Activated CD4-positive, alpha-beta T cell treated with anti-CD3 and anti-CD28 coated beads, Interleukin-2, Interleukin-4, amounts not matched to agents 100 ng/mL and 50 ng/mL, durations not matched to agents 16 hours and 8 hours (primary cell): ENCODE measurements at places on chromosomes 2 and 18.

GRCh38 chr2:27815860-27816438, 44.4 kb downstream of the MRPL33 start:
- no peak for DNase-seq

DNA sequence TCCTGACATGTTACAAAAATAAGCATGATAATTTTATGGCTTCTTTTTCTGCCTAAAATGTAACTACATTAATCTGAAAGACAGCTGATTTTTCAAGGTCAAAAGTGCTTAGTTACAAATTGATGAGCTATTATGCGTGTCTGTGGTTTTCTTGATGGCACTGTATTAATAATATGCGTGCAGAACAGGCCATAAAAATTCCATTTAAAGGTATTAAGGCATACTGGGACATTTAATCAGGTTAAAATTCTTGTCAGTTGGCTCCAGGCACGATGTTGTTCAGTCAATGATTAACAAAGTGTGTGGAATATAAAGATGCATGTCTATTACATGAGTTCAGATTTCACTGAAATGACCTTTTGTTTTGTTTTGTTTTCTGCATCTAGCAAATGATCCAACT, 420.1 kb upstream of the ZNF804A start:
- DNase-seq, result no peak

- DNase-seq, result no peak
Measured at GRCh38 chr2:44671916-44672315, 269.6 kb upstream of the SIX3 start.

- DNase-seq, result no peak
Measured at GRCh38 chr2:56271275-56271674, 87.5 kb downstream of the CCDC85A start.

DNA sequence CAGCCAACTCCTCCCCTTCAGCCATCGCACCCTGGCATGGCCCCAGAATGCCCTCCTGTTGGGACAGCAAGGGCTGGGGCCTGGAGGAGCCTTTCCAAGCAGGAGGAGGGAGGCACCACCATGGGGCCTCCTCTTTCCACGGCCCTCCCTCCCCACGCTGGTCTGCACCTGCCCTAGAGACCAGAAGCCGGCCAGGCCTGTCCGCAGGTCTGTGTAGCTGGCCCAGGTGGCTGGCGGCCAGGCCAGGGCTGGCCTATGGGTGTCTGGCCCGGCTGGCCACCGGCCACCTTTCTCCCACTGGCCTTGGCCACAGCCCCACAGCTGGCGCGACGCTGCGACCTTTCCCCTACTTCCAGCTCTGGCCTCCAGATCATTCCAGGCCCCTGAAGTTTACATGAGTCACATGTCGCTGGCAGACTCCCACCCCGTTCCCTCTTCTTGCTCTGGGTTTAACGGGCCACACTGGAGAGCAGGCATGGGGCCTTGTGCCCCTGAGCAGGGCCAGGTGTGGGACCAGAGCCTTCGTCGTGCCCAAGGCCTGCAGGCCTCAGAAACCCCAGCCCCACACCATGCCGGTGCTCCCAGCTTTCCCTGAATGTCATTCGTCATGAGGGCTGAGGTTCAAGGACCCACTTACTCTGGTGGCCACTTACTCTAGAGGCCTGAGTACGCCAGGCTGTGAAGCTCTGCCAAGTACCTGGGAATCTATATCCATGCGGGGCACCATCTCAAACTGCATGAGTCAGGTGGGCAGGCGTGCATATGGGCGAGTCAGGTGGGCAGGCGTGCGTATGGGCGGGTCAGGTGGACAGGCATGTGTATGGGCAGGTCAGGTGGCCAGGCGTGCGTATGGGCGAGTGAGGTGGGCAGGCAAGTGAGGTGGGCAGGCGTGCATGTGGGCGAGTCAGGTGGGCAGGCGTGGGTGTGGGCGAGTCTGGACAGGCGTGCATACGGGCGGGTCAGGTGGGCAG, 33.3 kb upstream of the KLF11 start:
- no peak for DNase-seq

DNA sequence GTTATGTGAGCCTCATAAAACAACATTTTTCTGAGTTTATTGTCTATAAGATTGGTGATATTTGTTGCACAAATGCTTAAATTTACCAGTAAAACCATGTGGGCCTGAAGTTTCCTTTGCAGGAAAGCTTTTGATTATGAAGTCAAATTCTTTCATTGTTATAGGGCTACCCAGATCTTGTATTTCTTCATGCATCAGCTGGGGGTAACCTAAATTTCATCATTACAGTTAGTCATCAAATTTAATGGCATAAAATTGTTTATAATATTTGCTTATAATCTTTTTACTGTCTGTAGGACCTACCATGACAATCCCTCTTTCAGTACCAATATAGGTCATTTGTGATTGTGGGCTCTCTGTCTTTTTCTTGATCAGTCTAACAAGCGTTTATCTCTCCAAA, 47.8 kb downstream of the SMAD2 start:
- DNase-seq, result no peak

DNA sequence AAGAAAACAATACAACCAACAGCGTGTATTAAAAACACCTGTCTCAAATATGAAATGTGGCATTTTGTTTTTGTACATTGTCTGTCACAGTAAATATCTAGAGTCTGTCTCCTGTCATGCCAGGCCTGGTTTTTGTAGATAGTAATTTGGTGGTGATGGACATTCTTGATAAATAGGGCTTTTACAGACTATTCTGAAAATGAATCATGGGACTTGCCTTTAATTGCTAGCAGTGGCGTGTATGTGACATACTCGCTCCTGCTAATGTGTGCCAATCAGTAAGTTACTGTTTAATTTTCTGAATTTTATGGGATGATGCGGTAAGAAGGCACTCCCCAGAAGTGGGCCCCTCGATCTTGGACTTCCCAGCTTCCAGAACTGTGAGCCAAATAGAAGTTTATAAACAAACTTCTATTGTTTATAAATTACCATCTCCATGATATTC, 83.7 kb downstream of the TANC1 start:
- no peak for DNase-seq

GRCh38 chr2:191481305-191482070, 196.4 kb upstream of the NABP1 start:
- DNase-seq, result no peak

DNA sequence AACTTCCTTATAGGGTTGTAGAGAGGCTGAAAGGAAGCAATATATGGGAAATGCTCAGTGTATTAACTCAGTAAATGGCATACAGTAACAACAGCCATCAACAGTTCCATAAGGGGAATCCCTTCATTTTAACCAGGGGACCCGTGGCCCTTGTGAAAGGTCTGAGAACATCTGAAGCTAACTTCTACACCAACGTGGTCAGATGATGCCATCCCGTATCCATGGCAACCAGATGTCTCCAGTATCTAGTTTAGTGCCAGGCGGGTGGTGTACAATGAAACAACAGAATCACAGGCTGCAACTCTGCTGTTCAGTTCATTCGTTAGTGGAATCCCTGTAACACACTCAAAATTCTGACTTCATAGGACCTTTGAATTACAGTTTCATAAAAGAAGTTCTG, 162.3 kb downstream of the TGIF1 start:
- DNase-seq, result no peak

DNA sequence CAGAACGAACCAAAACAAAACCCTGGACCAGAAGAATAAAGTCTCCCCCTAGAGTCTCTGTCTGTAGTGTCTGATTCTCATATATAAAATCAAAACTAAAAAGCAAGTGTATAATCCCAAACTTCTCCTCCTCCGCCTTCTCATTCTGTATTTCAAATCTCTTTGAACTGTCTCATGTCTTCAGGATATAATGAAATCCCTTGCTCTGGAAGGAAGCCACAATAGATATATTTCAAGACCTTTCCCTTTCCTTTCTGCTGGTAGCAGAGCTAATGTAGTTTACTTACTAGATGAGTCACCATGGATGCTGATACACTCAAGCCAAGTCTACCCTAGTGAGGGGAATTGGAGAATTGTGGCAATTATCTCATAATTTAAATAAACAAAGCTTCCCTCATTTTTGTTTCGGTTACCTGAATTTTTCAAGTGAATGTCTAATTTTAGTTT, 33.5 kb upstream of the CCDC93 start:
- DNase-seq, result no peak
